Right renal pelvis (tissue), 4 donors: ENCODE measurements at places on chromosomes 7 and 10.

DNA sequence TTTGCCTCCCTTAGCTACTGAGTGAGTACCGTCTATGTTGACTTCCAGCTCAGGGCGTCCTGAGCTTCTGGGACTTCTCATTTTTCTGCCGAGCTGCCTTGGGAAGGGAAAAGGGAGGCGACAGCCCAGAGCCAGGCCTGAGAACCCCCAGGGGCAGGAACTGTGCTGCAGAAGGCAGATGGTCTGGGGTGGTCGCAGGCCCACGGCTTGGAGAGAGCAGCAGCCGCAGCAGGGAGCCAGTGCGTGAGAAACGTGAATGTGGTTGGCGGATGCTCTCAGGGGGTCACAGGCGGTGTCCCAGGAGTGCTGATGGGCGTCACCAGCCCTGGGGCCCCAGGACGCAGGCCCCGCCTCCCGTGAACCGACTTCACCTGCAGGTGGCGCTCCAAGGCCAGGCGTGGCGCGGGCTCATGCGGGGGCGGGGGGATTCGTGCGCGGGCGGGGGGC, 9.2 kb upstream of the PWWP2B start:
- DNase-seq: no peak

DNA sequence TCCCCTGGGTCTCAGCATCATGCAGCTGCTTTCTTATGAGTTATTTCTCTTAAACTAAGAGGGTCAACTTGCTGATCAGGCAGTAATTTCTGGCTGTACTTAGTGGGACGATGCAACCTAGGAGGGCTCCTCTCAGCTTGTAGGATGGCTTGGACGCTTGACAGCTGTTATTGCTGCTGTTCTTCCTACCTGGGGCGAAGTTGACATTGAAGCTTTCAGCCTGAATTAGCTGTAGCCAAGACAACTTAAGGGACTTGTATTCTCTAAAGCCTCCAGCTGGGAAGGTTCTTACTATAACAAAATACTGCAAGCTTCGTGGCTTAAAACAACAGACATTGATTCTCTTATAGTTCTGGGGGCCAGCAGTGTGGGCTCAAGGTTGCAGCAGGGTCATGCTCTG, 224.9 kb downstream of the ACTR3B start:
- no peak for DNase-seq

- DNase-seq: no peak
Measured at GRCh38 chr7:45402480-45403218, 171.5 kb upstream of the ADCY1 start.

DNA sequence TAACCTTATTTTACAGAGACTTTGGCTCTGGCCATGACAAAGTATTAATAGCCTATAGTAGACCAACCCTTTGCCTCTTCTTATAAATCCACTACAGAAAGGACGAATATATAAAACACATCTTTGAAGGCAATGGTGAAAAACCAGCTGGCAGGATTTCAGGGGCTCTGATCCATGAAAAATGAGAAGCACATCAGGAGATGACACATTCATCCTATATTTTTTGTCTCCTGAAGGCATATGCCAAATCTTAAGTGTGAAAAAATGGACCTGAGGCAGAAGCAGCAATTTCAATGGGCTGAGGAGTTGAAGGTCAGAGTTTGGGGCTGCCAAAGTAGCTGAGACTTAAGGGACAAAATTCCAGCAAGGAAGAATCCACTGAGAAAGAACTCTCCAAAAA, 14.4 kb downstream of the RNF216 start:
- DNase-seq: no peak

- DNase-seq: no peak
Measured at GRCh38 chr7:16730937-16731336, 22.6 kb upstream of the TSPAN13 start.

- no peak for DNase-seq
Measured at GRCh38 chr7:135731131-135731530, 3.1 kb upstream of the SLC13A4 start.

- no peak for DNase-seq
Measured at GRCh38 chr7:135383525-135384175, 126.3 kb downstream of the CNOT4 start.

- no peak for DNase-seq
Measured at GRCh38 chr10:77333610-77334340, 303.8 kb downstream of the KCNMA1 start.

DNA sequence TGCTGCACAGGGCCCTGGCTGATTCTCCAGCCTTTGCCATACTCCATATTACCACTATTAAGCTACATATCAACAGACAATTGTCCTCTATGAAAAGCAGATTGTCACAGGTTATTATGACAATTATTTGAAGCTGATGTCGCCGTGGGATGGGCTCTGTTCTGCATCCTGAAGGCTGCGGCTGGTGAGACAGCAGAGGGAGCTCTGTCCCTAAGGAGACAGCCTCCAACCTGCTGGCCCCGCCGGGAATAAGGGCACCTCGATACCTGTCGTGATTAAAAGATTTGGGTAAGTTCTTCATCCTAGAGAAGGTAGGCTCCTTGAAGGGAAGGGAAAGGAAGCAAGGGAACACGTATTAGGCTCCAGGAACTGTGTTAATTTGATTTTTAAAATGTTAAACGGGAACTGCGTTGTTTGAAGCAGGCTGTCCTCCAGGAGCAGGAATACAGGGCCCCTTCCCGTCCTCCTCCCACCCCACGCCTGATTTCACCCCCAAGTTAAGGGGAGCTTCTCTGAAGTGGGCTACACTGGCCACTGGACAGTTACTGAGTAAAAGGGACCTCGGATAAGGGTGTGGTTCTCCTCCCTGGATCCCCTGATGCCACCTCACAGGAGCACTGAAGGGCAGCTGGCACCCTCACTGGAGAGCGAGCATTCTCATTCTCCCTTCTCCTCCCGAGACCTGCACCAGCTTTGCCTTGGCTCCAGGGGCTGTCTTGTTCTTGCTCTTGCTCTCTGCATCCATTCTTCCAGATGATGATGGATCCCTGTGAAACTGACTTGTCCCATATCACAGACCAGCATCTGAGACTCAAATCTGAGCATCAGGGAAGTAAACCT, 11.8 kb upstream of the TIAL1 start:
- no peak for DNase-seq

DNA sequence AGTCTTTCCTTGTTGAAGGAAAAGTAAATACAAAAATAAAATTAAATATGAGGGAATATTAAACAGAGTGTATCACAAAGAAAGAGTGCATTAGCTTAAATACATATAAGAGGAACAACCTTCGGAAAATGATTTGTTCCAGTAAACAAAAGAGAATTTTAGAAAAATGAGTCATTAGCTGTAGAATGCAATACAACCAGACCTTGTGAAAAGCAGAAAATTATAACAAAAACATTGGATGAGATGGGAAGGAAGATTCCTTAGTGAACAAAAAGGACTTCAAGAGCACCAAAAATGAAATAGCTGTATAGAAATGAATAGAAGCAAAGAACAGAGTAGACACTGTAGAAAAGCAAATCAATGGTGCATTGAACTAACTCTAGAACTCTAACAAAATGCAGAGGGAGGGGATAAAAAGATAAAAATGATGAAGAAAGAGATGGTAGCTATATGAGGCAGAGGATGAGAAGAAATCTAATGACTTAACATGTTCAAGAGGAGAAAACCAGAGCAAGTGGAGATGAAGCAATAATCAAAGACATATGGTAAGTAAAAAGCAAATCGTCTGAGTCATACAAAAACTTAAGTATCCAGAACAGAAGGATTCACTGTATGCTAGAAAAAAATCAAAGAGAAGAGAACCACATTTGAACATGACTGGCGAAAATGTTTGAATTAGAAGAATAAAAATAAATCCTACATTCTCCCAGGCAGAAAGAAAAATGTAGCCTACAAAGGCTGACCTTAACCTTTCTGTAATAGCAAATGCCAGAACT, 190.5 kb downstream of the TMEM26 start:
- DNase-seq: no peak

DNA sequence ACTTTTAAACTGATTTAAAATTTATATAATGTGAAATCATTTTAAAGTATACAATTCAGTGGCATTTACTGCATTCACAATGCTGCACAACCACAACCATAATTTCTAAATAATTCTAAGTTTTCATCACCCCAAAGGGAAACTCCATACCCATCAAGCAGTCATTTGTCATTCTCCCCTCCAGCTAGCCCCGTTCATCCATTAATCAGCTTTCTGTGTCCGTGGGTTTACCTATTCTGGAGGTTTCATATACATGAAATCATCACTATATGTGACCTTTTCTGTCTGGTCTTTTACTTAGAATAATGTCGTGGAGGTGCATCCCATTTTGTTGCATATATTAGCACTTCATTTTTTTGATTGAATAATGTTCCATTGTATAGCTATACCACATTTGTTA, 214.1 kb downstream of the ADK start:
- DNase-seq: no peak

GRCh38 chr7:88260719-88261118, 40.9 kb upstream of the SRI start:
- DNase-seq: no peak

GRCh38 chr10:100774223-100774622, 28.8 kb downstream of the PAX2 start:
- no peak for DNase-seq

- no peak for DNase-seq
Measured at GRCh38 chr10:92993699-92994272, 66.8 kb upstream of the CYP26C1 start.

GRCh38 chr10:113982296-113982695, 61.4 kb upstream of the ADRB1 start:
- DNase-seq: no peak

DNA sequence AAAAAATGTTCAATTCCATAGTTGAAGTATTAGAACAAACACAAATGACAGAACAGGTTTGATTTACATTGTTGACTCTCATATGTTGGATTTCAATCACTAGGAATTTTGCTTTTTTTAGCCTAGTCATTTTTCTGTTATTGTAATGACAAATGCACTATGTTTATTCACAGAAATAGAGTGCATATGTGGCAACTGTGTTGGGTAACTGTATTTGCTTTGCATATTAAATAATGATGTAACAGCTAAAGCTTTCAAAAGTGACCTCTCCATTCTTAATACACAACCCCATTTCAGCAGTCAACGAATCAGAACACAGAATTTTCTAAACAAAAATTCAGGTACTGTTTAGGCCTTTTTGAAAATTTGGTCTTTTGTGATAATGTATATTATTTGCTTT, 54.0 kb upstream of the SLC26A5 start:
- no peak for DNase-seq

DNA sequence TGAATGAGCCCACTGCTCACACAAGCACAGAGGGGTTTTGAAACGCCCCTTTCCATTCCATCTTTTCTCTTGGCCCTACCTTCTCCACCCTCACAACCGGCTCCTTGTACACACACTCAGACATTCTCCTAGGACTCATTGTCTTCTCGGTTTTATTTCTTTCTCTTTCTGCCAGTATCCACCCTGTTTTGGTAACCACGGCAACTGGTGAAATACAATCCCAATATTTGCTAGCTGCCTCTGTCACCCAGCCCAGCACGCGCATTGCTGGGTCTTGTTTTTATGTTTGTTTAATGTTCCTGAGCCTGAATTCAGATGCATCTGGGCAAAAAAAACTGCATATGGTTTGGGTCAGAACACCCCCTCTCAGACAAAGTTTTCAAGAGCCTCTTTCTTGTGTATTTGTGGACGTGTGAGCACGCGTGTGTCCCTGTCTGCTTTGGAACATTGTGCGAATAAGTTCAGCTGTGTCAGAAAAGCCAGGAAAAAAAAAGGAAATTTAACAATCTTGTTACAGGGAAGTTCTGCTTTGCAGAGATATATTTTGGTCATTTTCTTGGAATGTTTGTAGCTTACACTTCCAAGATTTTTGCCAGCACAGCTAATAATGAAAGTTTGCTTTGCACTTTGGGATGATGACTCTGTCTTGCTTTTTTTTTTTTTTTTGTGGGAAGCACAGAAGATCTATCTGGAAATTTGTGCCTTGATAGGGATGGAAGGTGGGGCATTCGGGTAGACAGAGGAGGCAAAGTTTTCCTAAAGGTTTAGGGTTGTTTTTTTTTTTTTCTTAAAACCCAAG, 225.9 kb downstream of the TRIL start:
- DNase-seq: no peak

DNA sequence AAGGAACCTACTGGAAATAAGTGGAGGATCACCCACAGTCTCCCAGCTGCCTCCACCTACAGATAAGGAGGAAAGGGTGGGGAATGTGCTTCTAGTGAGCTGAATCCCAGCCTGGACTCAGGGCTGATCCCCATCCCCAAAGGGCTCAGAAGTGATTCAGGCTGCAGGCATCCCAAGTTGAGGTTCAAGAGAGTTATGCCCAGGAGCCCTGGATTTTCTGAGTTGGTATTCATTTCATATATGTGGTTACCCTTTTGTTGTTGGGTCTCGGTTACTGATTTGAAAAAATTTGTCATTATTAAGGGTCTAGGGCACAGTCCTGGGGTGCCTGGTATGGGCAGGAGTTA, 30.0 kb upstream of the SRGN start:
- no peak for DNase-seq

GRCh38 chr7:39851466-39852045, 98.5 kb upstream of the CDK13 start:
- DNase-seq: no peak

DNA sequence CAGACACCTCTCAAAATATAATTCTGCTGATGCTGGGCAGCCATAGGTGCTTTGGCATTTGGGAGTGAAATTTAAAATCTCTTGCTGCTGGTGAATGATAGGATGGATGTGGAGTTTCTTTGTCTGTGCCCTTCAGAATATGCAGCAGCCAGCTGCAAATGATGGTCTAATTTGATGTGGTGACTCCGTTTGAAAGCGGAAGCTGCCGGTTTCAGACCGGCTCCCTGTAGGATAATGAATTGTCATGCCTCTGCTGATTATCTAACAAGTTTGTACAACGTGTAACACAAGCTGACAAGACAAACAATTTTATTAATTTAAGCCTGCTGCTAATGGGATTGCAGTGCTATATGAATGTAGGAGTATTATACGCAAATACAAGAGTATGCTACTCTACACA, 103.5 kb downstream of the SND1 start:
- no peak for DNase-seq

DNA sequence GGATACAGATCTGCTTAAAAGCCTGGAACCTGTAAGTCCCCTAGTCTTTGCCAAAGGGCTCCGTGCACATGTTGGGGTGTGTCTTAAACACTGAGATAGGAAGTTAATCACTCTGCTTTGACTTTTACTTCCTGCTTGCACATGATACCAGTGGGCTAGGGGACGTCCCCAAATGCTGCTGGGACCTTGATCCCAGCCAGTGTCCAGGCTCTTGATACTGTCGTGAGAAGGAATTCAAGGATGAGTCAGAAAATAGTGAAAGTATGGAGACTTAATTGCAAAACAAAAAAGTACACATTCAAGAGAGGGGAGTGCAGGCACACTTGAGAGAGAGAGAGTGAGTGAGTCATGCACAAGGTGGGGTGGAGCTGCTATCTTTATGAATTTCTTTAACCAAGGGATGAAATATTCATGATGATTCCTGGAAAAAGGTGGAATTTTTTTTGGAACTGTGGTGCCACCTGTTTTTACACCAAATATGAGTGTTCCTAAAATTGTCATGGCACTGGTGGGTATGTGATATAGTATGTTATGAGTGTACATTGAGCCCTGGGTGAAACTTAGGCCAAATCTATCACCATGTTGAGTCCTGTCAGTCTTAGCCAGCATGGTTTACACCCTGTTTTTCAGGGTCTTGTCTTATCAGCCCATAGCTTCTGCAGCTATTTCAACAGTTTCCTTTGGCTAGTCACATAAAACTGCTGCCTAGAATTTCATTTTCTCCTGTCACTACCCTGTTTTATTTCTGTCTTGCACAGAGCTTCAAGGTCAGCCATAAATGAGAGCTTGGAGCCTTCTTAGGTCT, 88.3 kb upstream of the CYP26C1 start:
- no peak for DNase-seq
